ENCODE measurements at places on chromosomes 7 and 10.

DNA sequence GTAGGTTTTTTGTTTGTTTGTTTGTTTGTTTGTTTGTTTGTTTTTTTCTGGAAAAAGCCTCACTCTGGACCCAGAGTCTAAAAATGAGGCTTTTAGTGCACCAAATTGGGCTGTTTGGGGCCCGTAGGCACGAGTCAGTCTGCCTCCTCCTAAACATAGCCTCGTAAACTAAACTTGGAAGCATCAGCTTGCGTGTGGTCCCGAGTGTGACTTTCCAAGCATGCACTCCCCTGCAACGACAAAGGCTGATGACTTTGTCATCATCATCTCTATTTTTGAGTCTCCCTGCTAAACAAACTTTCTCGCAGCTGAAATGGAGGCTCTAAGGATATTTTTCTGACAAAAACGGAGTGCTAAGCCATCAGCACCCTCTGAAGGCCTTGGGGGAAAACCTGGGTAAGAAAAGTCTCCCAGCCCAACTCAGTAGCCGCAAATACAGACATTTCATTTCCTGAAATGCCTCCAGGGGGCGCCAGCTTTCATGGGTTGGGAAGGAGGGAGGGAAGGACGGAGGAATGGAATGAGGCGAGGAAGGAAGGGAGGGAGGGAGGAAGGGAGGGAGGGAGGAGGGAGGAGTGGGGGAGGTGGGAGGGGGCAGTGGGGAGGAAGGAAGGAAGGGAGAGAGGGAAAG lies 245.9 kb downstream of the KCNMA1 start:
- DNase-seq, result no peak

DNA sequence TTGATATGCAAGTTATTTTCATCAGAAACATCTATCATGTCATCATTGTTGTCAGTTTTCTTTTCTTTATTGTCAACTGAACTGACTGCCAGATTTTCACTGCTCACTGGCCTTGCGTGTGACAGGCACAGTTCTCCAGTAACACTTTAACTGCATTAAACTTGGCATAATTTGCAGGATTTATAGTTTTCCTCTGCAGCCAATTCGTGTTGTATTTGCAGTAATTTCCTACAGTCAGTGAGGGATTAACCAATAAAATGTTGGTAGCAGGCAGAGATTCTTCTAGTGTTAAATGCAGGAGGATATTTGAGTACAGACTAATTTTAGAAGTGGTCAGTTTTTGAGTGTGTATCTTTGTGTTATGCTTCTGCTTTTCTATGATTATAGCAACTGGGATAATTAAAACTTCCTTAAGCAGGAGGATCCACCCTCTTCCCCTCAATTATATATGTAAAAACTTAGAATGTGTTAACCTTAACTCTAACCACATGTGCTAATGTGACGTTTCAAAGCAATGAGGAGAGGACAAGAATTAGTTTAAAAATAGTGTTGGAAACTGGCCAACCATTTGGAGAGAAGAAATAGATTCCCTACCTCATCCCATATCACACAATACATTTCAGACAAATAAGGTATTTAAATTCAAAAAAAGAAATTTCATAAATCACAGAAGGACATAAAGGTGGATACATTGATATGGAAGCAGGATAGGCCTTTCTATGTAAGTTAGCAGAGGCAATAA lies 365.5 kb upstream of the BMPER start:
- no peak for DNase-seq

- DNase-seq, result no peak
Observed at GRCh38 chr7:108283252-108283651, 153.1 kb upstream of the LAMB4 start.

GRCh38 chr7:7235347-7235746 lies 53.0 kb downstream of the C1GALT1 start:
- no peak for DNase-seq

GRCh38 chr10:45368181-45368580 lies 5.8 kb upstream of the ALOX5 start:
- DNase-seq, result no peak

GRCh38 chr10:44921061-44921460 lies 9.9 kb downstream of the TMEM72 start:
- DNase-seq, result no peak

GRCh38 chr10:130137090-130137448 lies 878 bp downstream of the GLRX3 start:
- no peak for DNase-seq

- no peak for DNase-seq
Observed at GRCh38 chr10:45410807-45411606, 37.0 kb downstream of the ALOX5 start.

GRCh38 chr7:111108000-111108399 lies 17.1 kb downstream of the LRRN3 start:
- DNase-seq, result no peak

DNA sequence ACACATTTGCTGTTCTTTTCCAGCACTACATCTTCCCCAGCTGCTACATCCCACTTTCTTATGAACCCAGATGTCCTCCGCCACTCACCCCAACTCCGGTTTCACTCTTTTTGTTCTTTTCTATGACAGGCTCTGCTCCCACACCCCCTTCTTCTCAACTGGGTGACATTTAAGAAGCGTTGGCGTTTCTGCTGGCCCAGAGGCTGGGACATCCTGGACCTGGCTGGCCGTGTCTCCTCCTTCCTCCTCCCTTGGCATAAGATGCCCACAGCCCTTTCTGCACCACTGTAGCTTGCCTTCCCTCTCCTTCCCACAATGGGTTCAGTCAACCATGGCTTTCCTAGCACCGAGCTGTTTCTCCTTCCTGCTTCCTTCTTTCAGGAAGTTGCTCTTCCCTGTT lies 9.4 kb upstream of the CALML5 start:
- DNase-seq, result no peak

- DNase-seq, result no peak
Observed at GRCh38 chr10:12606461-12606860, 257.1 kb downstream of the CAMK1D start.

GRCh38 chr10:35043796-35044344 lies 46.3 kb downstream of the CUL2 start:
- no peak for DNase-seq

DNA sequence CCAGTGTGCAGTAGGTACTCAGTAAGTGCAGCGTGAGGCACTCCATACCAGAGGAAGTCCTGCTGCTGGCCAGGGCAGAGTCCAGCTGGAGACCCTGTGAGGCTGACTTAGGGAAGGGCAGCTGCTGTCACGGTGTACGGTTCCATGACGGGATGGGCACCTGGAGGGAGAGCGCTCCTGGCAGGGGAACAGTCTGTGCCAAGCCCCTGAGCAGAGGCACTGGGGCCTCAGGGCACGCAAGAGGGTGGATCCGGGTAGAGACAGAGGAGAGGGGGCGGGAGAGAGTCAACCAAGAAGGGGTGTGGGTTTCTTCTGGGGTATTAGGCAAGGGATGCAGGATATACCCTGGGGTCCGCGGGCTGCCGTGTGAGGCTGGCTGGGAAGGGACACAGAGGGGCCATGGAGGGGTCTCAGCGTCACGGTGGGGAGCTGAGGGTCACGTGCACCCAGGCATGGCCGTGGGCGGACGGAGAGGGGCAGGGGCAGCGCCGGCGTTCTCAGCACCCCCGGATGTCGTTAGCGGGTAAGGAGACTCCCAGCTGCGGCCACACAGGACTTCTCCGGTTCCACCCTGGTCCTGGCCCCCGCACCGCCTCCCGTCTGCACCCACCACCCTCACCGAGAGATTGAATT lies 70.5 kb downstream of the MICALL2 start:
- DNase-seq, result no peak

GRCh38 chr10:117804470-117805011 lies 242.2 kb downstream of the RAB11FIP2 start:
- DNase-seq, result no peak

DNA sequence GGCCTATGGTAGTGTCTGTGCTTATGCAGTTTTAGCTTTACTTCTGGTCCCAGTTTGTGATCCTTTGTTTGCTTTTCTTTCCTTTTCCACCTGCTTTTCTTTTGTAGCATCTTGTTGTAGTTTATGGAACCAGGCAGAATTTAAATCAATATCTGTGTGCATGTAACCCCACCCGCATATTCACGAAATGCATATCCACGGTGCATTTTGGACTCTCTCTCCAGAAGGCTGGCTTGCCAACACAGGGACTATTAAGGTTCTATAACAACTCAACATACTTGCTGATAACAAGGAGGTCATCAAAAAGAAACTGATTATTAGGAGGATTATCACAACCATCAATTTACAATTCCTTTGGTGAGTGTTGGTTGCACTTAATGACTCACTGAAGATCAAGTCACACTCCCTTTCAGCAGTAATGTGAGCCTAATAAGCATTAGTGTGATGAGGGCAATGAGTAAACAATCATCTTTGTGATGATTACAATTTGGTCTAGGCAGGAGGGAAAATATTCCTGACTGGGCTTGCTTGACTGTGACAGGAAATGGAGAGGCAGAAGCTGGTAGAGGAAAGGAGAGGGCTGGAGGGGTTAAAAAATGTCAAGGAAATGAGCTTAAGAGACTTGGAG lies 378.6 kb downstream of the REEP3 start:
- no peak for DNase-seq

GRCh38 chr10:651692-652091 lies 37.8 kb downstream of the DIP2C start:
- DNase-seq, result no peak

- no peak for DNase-seq
Observed at GRCh38 chr7:37510043-37510634, 61.5 kb upstream of the ELMO1 start.

- DNase-seq, result no peak
Observed at GRCh38 chr7:91285696-91286355, 21.6 kb downstream of the FZD1 start.

DNA sequence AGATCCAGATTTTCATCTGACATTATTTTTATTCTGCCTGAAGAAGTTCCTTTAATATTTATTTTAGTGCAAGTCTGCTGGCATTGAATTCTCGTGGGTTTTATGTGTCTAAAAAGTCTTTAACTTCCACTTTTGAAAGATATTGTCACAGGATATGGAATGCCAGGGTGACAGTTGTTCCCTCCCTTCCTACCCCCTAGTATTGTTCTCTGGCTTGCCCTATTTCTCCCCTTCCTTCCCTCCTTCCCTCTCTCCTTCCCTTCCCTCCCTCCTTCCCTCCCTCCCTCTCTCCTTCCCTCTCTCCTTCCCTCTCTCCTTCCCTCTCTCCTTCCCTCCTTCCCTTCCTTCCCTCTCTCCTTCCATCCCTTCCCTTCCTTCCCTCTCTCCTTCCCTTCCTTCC lies 14.9 kb downstream of the OLAH start:
- no peak for DNase-seq

- DNase-seq, result no peak
Observed at GRCh38 chr7:54722026-54722425, 37.0 kb downstream of the SEC61G start.

DNA sequence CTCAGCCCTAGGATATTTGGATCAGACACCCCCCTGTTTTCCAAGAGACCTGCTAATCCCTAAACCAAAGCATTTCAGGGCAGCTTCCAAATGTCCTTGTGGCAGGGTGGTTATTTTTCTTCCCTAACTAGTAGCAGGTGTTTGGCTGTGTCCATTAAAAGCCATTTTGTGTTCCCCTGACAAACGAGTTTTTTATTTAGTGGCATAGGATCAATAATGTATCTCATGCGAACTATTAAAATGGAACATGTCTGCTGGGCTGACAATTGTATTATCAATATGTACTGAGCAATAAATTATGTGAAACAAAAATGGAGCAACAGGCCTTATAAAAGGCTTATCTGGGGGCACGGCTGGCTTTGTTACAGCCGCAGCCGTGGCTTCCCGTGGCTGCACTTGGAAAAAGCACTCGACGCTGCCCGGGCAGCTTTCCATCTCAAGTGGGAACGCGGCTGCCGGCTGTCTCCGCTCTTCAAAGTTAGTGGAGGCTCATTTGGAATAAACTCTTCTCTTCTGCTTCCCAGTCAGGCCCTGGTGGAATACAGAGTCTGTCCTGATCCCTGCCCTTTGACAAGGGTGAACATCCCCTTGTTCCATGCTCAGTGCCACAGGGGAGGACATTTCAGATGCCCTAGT lies 554.3 kb downstream of the TYW1 start:
- no peak for DNase-seq

- DNase-seq, result no peak
Observed at GRCh38 chr7:44976746-44977196, 2.0 kb downstream of the MYO1G start.

DNA sequence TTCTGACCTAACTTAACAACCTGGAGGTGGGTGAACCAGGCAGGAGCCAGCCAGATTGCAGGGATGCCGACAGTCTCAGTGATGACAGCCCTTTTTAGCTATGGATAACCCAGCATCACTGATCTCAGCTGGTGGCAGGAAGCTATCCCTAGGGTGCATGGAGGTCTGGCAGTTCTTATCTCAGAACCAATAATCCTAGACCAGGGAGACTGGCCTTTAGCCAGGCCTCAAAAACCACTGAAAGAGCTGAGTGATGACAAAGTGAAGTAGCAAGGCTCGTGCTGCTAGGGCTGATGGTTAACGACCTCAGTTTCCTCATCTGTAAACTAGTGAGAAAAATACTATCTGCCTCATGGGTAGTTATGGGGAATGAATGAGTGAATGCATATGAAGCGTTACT lies 112.5 kb downstream of the RALA start:
- DNase-seq, result no peak

DNA sequence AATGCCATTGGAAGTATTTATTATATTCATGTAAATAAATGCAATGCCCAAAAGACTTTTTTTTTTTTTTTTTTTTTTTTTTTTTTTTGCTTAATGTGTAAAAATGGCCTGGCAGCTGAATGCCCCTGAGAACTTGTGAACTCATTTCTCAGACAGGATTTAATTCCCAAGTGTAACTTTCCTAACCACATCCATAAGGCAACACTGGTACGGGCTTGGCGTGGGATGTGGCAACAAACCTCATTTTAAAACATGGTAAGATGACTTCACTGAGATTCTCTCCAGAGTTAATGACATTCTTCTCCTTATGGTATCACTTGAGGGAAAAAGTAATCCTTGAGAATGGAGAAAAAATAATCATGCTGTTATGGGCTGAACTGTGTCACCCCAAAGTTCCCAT lies 150.4 kb downstream of the DGKI start:
- no peak for DNase-seq

DNA sequence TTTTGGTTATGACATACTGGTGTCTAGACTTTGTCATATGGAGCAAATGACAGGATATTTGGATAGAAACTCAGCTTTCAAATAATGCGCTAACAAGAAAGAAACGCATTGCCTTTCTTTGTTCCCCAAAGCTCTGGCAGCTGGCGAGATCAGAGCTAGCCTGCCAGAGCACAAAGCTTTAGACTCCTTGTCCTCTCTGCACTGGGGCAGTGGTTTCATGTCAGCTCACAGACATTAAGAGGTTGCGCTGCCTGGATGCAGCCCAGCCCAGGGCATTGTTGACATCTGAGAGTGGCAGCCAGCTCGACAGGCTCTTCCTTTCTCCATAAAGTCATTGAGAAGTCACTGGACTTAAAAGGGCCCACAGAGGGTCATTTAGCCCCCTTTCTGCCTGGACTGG lies 212.0 kb downstream of the PLXNA4 start:
- DNase-seq, result no peak
